ENCODE measurements at places on chromosomes 3 and 15. TPM values are rescaled to one million over a fixed set of nuclear protein-coding genes. Genes with fewer than 3 reads are reported as not detected.
A peak's percentile ranks its signal among the peaks of the same experiment; 100 is the strongest.

Gene PRSS50
- polyA plus RNA-seq = 0.19 TPM

Gene GOLGA8T
- 0.28 TPM for polyA plus RNA-seq

Gene MAP2K5
- polyA plus RNA-seq = 14.1 TPM

Gene MYRIP
- polyA plus RNA-seq = 0.92 TPM

Gene ERC2
- 0.92 TPM for polyA plus RNA-seq

Gene IGSF11
- polyA plus RNA-seq = 6.7 TPM

DNA sequence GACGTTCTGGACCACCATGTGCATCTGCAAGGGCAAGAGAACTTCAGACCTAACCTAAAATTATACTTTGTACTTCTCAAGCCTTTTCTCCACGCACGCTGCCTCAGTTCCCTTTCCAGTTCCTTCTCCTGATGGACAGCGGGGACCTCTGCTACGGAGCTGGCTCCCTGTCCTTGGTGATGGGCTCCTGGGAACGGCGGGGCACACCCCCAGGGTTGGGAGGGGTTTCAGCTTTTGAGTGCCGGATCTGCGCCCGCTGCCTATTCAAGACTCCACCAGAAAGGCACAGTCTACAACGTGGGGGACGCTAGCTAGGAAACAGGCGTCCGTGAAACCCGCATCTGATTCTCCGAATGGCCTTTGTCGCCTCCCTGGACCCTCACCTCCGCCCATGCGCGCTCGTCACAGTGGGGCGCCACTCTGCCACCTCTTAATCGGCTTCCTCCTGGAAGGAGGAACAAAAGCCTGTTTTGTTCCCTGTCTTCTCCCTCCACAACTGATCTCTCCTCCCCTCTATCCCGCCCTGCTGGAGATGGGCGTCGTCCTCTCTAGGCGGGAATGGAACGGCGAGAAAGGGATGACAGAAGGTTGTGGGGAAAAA, 2.2 kb downstream of the GPR149 start:
- H3K27me3 ChIP-seq = peaks cover 28% of the 10 kb centered on the region
- H3K36me3 ChIP-seq = no peaks in the 10 kb centered on the region
- no peak for DNase-seq
- no peak overlapping the region for H3K27ac ChIP-seq

- no peaks in the 10 kb centered on the region for H3K4me1 ChIP-seq
- no peaks in the 10 kb centered on the region for H3K27me3 ChIP-seq
- no peak for DNase-seq
- no peak overlapping the region for H3K4me3 ChIP-seq
These were observed 161.0 kb upstream of the CRBN start for GRCh38 chr3:3340526-3340925.

GRCh38 chr3:129001806-129002572, 885 bp downstream of the EFCC1 start:
- H3K36me3 ChIP-seq = no peaks in the 10 kb centered on the region
- H3K4me1 ChIP-seq = peaks cover 26% of the 10 kb centered on the region
- DNase-seq = peak; percentile 54

DNA sequence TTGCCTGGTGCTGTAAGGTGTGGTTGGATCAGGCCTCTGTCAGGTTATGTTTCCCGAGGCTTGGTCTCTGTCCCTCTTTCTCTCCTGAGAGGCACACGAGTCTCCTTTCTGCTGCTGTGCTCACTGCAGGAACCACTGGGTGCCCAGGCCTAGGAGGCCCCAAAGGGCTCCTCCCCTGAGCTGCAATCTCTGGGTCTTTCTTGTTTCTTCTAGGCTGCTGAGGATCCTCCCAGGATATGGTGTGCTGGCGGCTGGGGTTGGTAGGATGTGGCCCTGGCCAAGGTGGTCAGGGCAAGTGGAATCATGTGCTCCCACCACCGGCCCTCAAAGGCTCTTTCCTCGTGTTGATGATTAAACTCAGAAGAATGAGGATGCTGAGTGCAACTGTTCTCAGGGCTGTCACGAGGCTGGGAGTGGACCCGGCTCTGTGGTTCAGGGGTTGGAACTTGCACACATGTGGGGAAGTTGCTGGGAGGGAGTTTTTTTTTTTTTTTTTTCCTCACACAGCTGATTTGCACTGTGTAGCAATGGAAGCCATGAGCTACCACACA, 43.6 kb upstream of the CTSH start:
- H3K4me3 ChIP-seq = no peak overlapping the region
- H3K27ac ChIP-seq = peak overlapping the region; percentile 98
- H3K36me3 ChIP-seq = no peaks in the 10 kb centered on the region

DNA sequence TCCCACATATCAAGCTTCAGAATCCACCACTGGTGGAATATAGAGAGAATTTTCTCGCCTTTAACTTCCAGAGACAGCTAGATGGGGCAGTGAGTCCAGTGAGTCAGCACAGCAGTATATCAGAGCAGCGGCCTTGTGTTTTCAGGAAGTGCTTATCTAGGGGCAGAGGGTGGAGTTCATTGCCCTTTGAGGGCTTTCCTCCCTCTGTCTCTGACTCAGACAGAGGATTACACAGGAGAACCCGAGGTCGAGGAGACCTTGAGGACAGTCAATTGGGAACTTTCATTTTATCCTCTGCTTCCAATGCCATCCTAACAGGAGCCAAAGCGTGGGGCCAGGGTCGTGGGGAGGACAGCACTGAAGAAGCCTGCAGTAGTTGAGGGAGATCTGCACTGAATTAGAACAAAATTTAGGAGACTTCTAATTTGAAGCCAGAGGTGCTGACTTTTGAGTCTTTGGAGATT, 109.6 kb upstream of the UMPS start:
- H3K27me3 ChIP-seq = no peaks in the 10 kb centered on the region
- H3K27ac ChIP-seq = no peak overlapping the region
- DNase-seq = no peak

GRCh38 chr15:31101262-31102038, at the start of gene TRPM1:
TSS of gene TRPM1 (minus strand) at chr15:31101725. CDS start at chr15:31081355, 20,370 bp downstream.
- H3K27me3 ChIP-seq = no peaks in the 10 kb centered on the region
- H3K27ac ChIP-seq = peak within 1 kb of the TSS; percentile 20
- no peak within 1 kb of the TSS for H3K4me3 ChIP-seq
- H3K36me3 ChIP-seq = no peaks in the 10 kb centered on the region

DNA sequence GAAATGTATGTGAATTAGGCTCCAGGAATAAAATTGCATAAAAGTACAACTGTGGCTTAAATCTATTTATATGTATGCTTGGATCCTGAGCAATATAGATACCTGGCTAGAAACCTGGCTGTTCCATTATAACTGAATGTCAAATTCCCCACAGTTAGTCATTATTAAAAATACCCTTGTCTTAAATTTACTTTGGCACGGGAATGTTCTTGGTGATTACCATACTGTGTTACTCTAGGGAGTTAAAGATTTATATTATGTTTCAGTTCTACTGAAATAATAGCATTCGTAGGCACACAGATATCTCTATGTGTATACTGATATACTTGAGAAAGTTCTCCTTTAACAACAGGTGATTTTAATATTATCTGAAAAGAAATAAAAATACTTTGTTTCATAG, 394.1 kb downstream of the PTPRG start:
- no peaks in the 10 kb centered on the region for H3K27me3 ChIP-seq
- no peak for DNase-seq
- no peak overlapping the region for H3K4me3 ChIP-seq
- H3K4me1 ChIP-seq = no peaks in the 10 kb centered on the region
- H3K27ac ChIP-seq = no peak overlapping the region

GRCh38 chr3:112115806-112116383, 17.2 kb downstream of the GCSAM start:
- peaks cover 2% of the 10 kb centered on the region for H3K4me1 ChIP-seq
- H3K27ac ChIP-seq = no peak overlapping the region
- H3K4me3 ChIP-seq = no peak overlapping the region

DNA sequence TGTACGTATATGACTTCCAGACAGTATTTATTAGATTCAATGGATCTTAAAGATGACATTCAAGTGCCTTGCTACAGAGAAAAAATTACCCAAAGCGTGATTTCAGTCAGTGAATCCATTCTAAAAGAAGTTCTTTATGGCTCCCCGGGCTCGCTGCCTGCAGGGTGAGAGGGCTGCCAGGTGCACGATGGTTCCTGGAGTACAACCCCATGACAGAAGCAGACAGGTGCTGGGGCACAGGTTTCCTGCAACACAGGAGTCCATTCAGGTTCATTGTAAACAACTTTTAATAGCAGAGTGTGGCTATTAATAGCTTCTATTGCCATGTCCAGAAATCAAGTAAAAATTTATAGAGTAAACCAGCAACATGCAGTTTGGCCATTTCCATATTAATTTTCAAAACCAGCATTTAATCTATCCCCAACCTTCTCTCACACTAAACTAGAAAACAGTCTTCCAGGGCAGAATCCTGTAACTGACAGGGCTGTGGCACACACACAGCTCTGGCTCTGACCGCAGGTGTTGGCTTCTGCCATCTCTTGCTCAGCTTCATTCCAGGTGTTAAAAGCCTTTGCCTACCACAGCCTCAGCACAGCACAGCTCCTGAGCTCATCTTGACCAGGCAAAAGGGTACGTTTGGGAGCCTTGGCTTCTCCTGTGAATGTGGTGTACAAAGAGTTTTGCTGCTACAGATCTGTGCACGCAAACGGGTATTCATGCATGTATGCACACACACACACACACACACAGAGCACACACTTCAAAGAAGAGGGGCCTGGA, 185.9 kb downstream of the MEX3B start:
- no peaks in the 10 kb centered on the region for H3K36me3 ChIP-seq
- no peaks in the 10 kb centered on the region for H3K27me3 ChIP-seq
- H3K4me3 ChIP-seq = no peak overlapping the region

GRCh38 chr15:89662893-89663626, 7.8 kb upstream of the KIF7 start:
- no peak overlapping the region for H3K27ac ChIP-seq
- H3K36me3 ChIP-seq = no peaks in the 10 kb centered on the region
- H3K4me1 ChIP-seq = peaks cover 4% of the 10 kb centered on the region
- peak; percentile 57 for DNase-seq

GRCh38 chr3:44227632-44228031, 14.1 kb upstream of the TOPAZ1 start:
- H3K27ac ChIP-seq = no peak overlapping the region
- no peaks in the 10 kb centered on the region for H3K36me3 ChIP-seq
- H3K27me3 ChIP-seq = no peaks in the 10 kb centered on the region
- no peak overlapping the region for H3K4me3 ChIP-seq
- DNase-seq = no peak

DNA sequence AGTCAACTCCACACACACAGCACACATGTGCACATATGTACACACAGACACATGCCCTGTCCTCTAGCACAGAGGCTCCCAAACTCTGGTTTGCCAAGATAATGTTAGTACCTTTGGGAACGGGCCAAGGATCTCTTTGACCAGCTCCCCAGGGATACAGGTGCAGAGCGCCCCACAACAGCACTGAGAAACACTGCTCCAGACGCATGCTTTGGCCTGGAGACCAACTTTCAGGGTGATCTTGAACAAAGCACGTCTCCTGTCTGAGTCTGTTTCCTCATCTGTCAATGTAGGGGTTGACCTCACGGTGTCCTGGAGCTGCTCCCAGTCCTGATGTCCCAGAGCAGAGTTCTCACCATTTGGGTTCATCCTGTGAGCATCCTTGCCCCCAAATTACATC, 15.9 kb upstream of the SKOR1 start:
- no peak overlapping the region for H3K4me3 ChIP-seq
- no peaks in the 10 kb centered on the region for H3K27me3 ChIP-seq
- no peaks in the 10 kb centered on the region for H3K4me1 ChIP-seq
- no peak overlapping the region for H3K27ac ChIP-seq
- no peaks in the 10 kb centered on the region for H3K36me3 ChIP-seq
